Dermis microvascular lymphatic vessel endothelial cell (primary cell): ENCODE measurements at places on chromosomes 2 and 18. TPM values are rescaled to one million over a fixed set of nuclear protein-coding genes. Genes with fewer than 3 reads are reported as not detected.

Gene ACKR3
- 6.8 and 20.7 TPM in 2 replicates for total RNA-seq

GRCh38 chr2:10224734-10225133 is 78.0 kb upstream of the HPCAL1 start:
- DNase-seq = no peak

GRCh38 chr18:8779251-8779650 is 73.9 kb downstream of the MTCL1 start:
- no peak for DNase-seq

- DNase-seq = no peak
Measured at GRCh38 chr2:147711031-147711430, 133.8 kb upstream of the ACVR2A start.

DNA sequence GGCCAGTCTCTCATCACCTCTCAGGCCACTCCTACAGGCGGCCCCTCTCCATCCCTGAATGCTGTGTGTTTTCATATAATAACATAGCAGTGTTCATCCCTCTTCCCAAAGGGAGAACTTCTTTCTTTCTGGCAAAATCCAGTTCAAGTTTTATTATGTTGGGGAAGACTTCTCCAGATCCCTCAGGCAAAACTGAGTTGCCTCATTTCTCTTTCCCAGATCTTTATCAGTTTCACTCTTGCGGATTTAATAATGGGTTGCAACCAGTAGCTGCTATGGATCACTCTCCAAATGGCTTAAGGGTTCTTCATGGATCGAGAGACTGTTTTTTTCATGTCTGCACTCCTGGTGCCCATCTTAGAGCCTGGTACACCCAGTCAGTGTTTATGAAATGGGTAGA is 129.9 kb downstream of the FHOD3 start:
- DNase-seq = no peak

Gene PRSS56
- not detected in 2 replicates for total RNA-seq

- DNase-seq = no peak
Measured at GRCh38 chr18:46054956-46055837, 16.9 kb downstream of the PSTPIP2 start.

DNA sequence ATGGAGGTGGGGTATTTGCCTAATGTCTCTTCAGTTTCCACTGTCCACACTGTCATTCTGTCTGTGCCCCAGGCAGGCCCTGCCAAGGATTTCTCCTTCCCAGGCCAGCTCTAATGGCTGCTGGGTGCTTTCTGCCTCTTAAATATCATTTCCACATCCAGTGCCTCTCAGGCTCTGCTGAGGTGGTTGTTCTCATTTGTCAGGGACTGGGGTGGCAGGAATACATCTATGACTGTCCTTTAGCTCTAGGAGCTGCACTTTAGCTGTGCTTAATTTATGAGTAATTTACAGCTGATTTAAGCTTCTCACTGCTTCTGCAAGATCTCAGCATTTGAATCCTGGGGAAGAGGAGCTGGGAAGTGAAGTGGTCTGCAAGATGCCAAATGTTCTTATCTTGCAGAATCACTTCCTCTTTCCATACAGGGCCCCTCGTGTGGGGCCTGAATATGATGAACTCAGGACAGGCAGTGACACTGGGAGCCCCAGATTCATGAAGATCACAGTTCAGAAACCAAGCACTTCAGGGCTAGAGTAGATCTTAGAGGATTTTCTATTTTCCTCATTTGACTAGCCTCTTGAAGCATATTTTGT is 150.2 kb downstream of the FSHR start:
- no peak for DNase-seq

Gene PSD4
- total RNA-seq = 0.39 and 0.51 TPM in 2 replicates

- no peak for DNase-seq
Measured at GRCh38 chr2:112924360-112924759, 13.4 kb downstream of the IL37 start.

GRCh38 chr18:45738660-45739059 is 14.7 kb downstream of the SLC14A1 start:
- no peak for DNase-seq

GRCh38 chr2:27765621-27766286 is 5.8 kb upstream of the MRPL33 start:
- no peak for DNase-seq

- DNase-seq = no peak
Measured at GRCh38 chr2:70321370-70321769, 19.5 kb upstream of the FAM136A start.

- no peak for DNase-seq
Measured at GRCh38 chr2:165587335-165587938, 117.9 kb downstream of the CSRNP3 start.

Gene AOX1
- total RNA-seq = 0.76 and 5.4 TPM in 2 replicates

Gene TMEM178A
- total RNA-seq = 0.25 TPM in 1 of 2 replicates, not detected in the other

DNA sequence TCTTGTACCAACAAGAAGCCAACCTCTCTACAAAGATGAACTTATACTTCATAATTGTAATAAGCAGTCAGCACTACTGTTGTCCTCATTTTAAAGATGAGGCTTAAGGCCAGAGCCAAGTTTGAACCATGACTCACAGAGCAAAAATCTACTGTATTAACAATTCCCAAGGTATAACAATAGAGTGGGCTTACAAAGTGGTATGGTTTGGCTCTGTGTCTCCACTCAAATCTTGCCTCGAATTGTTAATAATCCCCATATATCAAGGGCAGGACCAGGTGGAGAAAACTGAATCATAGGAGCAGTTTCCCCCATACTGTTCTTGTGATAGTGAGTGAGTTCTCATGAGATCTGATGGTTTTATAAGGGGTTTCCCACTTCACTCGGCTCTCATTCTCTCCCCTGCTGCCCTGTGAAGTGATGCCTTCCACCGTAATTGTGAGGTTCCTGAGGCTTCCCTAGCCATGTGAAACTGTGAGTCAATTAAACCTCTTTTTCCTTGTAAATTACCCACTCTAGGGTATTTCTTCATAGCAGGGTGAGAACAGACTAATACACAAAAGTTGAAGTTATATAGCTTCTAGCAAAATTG is 19.5 kb downstream of the MRPL44 start:
- peak; percentile 83 for DNase-seq

GRCh38 chr2:70716951-70717350 is 51.0 kb downstream of the ADD2 start:
- no peak for DNase-seq

DNA sequence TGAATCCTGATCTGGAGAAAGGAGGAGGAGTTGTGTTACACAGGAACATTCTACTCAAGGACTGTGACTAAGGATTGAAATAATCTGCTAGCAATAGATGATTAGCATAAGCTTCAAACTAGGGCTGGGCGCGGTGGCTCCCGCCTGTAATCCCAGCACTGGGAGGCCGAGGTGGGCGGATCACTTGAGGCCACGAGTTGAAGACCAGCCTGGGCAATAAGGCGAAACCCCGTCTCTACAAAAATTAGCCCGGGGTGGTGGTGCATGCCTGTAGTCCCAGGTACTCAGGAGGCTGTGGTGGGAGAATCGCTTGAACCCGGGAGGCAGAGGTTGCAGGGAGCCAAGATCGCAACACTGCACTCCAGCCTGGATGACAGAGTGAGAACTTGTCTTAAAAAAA is 1.5 kb downstream of the TRMT61B start:
- DNase-seq = no peak

GRCh38 chr2:134124047-134124753 is 129.7 kb upstream of the MGAT5 start:
- DNase-seq = no peak

Gene ATP6V1C2
- under 0.01 TPM in 2 replicates for total RNA-seq

- DNase-seq = no peak
Measured at GRCh38 chr2:14530506-14530905, 102.0 kb upstream of the LRATD1 start.

GRCh38 chr2:186946896-186947467 is 98.0 kb upstream of the ZSWIM2 start:
- DNase-seq = no peak

DNA sequence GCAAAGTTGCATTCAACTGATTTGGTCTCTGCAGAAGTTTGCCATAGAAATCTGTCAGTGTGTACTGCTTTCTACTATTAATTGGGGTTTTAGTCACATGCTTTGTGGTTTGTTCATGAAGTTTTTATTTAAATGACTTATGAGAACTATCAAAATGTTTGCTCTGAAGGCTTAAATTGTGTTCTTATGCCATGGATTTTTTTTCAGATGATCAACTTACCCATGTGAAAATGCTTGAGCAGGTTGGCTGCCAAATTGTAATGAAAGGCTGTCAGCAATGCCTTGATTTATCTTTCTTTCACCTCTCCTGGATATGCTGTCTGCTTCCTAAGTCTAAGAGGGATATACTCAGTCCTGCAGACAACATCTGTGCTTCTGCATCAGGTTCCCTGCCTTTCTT is 50.7 kb downstream of the FMNL2 start:
- no peak for DNase-seq

DNA sequence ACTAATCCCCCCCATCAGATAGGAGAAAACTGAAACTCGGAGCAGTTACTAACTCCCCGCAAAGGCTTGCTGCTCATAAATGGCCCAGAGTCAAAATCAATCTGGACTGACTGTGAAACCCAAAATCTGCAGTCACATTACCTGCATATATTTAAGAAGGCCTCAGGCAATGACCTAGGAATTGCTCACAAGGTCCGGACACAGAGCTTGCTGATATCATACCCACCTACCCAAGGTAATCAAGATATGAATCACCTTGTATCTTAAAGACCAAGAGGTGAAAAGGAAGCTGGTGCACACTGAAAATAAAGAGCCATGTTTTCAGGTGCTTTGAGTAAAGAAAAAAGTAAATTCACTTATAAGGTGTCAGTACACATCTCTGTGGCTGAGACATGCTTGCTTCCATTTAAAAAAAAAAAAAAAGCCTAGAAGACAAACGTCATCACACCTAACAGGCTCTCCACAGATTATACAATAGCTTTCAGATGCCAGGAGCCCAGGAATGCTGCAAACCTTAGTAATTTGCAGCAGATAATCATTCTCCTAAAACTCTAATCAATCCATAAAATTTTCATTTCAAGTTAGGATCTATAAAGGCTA is 195.4 kb downstream of the ZEB2 start:
- no peak for DNase-seq

- no peak for DNase-seq
Measured at GRCh38 chr18:10054366-10054765, 140.6 kb downstream of the VAPA start.

- DNase-seq = no peak
Measured at GRCh38 chr2:97653473-97653872, 7.6 kb downstream of the COX5B start.

DNA sequence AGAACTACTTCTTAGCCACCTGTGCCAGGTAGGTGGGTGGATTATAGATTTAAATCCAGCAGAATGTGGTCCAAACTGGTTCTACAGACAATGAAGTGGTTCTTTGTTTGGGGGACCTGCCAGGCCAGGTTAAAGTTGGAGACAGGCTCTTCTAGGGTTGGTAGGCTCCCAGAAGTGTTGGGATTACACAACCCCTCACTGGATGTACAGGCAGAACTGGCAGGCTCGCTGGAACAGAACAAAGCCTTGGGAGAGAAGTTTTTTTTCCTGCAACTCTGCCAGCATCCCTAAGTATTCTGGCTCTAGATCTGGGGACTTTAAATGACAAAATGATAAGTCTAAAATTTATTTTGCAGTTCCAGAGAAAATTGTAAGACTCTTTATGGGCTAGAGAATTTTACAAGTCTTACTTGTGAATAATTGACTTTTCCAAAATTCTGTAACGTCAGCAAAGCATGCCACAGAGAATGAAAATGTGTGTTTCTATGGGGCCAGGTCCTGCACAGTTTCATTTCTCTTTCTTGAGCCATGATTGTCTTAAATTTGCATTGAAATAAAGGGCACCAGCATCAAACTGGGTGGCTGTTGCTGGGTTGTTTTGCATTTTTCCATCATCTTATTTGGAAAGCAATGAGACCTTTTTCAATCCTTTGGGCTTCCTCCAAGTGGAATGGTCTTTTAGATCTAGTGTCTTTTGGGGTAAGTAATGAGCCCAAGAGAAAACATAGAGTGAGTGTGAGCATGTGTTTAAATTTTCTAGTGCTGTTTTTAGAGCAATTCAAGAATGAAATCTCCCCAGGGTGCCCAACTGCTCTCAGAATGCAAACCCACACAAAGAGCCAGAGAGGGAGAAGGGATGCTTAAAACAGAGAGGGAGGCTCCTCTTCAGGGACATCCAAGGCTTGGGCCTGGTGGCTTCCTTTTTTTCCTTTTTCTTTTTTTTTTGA is 32.4 kb upstream of the ATL2 start:
- DNase-seq = no peak

DNA sequence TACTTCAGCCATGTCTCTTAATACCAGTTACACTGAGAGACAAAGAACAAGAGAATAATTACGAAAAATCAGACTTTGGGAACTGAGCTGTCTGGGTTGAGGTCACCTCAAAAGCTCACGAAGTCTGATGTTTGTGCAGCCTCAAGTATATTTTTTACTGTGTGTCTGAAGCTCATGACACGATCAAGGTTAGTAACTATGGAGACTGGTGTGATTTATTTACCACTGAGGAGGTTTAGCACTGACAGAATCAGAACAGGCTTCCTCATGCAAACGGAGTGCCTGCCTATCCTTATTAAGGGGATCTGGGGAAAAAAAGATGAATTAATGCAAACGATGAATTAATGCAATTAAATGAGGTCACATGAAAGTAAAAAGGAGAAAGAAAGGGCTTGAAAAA is 61.1 kb upstream of the RAPH1 start:
- no peak for DNase-seq

GRCh38 chr2:24083567-24084385 is 858 bp downstream of the TP53I3 start:
- peak; percentile 78 for DNase-seq

- peak; percentile 42 for DNase-seq
Measured at GRCh38 chr18:59988098-59988706, 88.4 kb downstream of the PMAIP1 start.

- DNase-seq = no peak
Measured at GRCh38 chr2:124524155-124524915, 499.2 kb downstream of the CNTNAP5 start.

- DNase-seq = no peak
Measured at GRCh38 chr2:40105593-40105992, 326.5 kb upstream of the THUMPD2 start.

DNA sequence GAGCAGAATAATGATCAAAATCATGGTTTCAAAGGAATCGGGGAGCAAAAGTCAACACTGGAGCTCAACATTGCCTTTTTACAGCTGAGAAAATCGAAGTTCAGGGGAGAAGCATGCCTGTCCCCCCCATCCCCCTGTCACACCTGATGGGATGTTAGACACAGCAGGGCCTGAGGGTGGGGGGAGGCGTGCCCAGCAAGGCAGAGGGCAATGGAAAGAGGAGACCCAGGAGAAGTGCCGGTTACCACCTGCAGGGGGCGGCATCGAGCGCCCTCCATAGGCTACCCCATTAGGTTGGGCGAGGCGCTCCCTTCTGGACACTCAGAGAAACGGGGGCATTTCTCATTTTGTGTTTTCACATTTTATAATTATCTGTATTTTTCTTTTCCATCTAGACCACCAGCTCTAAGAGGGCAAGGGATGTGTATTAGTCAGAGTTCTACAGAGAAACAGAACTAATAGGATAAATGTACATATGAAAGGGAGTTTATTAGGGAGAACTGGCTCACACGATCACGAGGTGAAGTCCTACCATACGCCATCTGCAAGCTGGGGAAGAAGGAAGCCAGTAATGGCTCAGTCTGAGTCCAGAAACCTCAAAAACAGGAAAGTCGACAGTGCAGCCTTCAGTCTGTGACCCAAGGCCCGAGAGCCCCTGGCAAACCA is 271.3 kb downstream of the LRATD1 start:
- DNase-seq = peak; percentile 3

GRCh38 chr2:28086611-28087010 is 196.1 kb downstream of the BABAM2 start:
- DNase-seq = no peak

- no peak for DNase-seq
Measured at GRCh38 chr2:27133195-27133875, 1.1 kb downstream of the PREB start.

- DNase-seq = no peak
Measured at GRCh38 chr2:50611351-50611871, 420.5 kb downstream of the NRXN1 start.
